ENCODE measurements at places on chromosomes 12 and 14.

DNA sequence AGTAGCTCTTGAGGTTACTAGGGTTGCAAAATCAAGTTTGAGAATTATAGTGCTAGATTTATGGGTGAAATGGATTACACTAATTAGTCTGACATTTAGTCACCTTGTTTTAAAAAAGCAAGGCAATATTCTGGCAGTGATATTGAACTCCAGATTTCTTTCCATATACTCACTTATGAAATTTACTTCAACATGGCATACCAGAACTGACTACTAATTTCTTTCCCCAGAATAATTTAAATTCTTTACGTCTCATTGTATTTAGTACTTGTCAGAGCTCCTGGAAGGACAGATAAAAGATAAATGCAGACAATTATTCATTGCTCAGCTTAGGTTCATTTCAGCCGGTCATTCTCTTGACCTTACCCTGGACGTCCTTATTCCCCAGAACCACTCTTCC is 24.3 kb downstream of the EMP1 start:
- DNase-seq: no peak
- H3K4me1 ChIP-seq: no peaks in the 10 kb centered on the region
- H3K27me3 ChIP-seq: no peaks in the 10 kb centered on the region

DNA sequence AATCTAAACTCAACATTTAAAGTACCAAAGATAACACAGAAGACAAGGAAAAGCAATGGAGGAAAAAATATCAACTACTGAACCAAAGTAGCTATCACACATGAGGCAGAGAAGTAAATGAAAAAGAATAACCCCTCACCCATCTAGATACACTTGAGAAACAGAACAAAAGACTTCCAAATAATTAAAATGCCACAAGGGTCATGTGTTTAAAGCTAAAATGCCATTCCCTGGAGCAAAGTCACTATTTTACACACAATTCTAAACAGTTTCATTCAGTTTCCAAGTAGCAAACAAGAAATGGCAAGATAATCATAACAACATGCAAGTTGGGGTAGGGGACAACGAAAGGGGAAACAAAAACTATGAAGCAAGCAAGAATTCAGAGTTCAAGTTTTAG is 12.0 kb downstream of the OSBPL8 start:
- DNase-seq: no peak
- H3K36me3 ChIP-seq: no peaks in the 10 kb centered on the region
- no peak overlapping the region for H3K4me3 ChIP-seq

GRCh38 chr14:93655078-93655750 is 133.1 kb downstream of the PRIMA1 start:
- no peak overlapping the region for H3K4me3 ChIP-seq
- no peak for DNase-seq
- H3K4me1 ChIP-seq: no peaks in the 10 kb centered on the region

DNA sequence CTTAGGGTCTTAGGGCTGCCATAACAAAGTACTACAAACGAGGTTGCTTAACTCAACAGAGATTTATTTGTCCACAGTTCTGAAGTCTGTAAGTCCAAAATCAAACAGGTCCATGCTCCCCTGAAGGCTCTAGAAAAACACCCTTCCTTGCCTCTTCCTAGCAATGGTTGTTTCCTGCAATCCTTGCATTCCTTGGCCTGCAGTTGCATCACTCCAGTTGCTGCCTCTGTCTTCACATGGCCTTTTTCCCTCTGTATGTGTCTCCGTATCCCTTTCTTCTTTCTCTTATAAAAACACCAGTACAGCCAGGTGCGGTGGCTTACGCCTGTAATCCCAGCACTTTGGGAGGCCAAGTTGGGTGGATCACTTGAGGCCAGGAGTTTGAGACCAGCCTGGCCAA is 17.4 kb downstream of the KCNMB4 start:
- no peaks in the 10 kb centered on the region for H3K36me3 ChIP-seq
- H3K4me3 ChIP-seq: no peak overlapping the region
- H3K27me3 ChIP-seq: no peaks in the 10 kb centered on the region
- no peaks in the 10 kb centered on the region for H3K4me1 ChIP-seq

DNA sequence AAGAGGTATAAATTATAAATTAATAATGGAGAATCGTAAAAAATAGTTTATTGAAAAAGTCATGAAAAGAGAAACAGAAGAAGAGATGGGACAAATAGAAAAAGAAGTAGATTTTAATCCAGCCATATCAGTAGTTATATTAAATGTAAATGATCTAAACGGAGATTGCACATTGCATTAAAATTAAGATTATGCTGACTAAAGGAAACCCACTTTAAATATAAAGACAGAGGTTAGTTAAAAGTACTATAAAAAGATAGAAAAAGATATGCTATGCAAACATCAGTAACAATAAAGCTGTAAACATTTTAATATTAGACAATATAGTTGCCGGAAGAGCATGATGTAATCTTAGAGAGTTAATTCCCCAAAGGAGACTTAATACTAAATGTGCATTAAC is 5.4 kb upstream of the MBIP start:
- no peaks in the 10 kb centered on the region for H3K27me3 ChIP-seq
- H3K27ac ChIP-seq: no peak overlapping the region
- H3K36me3 ChIP-seq: no peaks in the 10 kb centered on the region
- no peak for DNase-seq
- no peaks in the 10 kb centered on the region for H3K4me1 ChIP-seq

- no peaks in the 10 kb centered on the region for H3K36me3 ChIP-seq
- DNase-seq: no peak
- H3K27ac ChIP-seq: no peak overlapping the region
- no peaks in the 10 kb centered on the region for H3K27me3 ChIP-seq
- no peak overlapping the region for H3K4me3 ChIP-seq
- no peaks in the 10 kb centered on the region for H3K4me1 ChIP-seq
These were observed 238.8 kb upstream of the SYT10 start for GRCh38 chr12:33678221-33678964.

DNA sequence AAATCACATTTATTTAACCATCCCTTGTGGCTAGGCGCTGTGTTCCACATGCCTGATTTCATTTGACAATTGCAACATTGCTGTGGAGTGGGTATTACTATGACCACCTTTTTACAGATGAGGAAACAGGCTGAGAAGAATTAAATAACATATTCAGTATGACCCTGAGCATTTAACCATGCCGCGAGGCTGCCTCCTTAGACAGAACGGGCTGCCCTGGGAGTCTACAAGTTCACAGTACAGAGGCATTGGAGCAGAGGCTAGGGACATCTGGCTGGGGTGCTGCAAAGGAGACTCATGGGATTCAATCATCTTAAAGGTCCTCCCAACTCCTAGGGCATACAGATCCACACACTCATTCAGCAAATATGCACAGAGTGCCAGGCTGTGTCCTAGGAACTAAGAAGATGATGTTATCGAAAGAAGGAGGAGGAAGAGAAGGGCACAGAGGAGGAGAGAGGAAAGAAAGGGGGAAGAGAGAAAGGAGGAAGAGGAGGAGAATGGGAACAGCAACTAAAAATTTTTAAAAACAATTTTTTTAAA is 164.7 kb upstream of the CCND2 start:
- no peaks in the 10 kb centered on the region for H3K4me1 ChIP-seq
- no peak overlapping the region for H3K4me3 ChIP-seq
- H3K27me3 ChIP-seq: no peaks in the 10 kb centered on the region
- no peak overlapping the region for H3K27ac ChIP-seq
- no peaks in the 10 kb centered on the region for H3K36me3 ChIP-seq

DNA sequence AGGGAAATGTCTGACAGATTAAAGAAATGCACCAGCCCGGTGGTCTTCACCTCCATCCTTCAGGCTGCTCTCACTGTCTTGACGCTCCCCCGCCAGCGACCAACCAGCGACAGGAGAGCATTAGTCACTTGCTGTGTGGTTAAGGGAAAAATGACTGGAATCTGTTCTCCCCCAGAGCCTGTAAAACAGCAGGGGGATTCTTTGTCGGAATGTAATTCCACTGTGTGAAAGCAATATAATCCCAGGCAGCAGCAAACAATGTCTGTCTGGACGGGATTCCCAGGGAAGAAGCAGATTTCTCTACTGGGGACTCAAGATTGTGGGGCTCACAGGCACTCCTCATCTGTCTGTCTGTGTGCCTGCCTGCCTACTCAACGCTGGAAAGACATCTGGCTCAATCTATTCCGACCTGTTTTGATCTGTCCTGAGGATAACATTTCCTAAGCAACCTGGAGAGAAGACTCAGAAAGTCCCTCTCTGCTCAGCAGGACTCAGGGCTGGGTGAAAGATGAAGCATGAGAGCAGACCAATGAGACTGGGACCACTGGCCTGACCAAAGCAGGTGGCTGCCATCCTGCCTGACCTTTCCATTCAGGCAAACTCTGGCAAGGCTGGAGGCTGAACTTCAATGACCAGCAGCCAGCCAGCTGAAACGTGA is 54.6 kb downstream of the NUAK1 start:
- H3K27ac ChIP-seq: no peak overlapping the region
- H3K27me3 ChIP-seq: no peaks in the 10 kb centered on the region
- H3K4me1 ChIP-seq: no peaks in the 10 kb centered on the region
- no peak overlapping the region for H3K4me3 ChIP-seq
- H3K36me3 ChIP-seq: no peaks in the 10 kb centered on the region
